Neural progenitor cell (in vitro differentiated cells): ENCODE measurements at places on chromosomes 7 and 10.

DNA sequence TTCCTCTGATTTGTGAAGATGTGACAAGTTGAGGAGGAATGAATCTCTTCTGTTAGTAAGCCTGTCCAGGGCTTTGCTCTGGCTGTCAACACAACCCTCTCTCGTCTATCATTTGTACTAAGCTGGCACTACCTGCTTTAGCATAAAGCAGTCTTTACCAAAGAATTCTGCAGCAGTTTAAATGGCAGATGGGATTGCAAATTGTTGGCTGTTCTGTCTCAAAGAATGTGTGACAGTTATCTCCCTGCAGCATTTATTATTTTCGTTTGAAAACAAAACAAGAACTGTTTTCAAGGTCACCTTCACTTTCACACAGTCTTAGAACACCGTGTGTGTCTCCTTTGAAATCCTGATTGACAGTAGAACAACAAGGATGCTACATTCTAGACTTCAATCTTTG is 4.8 kb upstream of the LAMB1 start:
- no peak for DNase-seq

DNA sequence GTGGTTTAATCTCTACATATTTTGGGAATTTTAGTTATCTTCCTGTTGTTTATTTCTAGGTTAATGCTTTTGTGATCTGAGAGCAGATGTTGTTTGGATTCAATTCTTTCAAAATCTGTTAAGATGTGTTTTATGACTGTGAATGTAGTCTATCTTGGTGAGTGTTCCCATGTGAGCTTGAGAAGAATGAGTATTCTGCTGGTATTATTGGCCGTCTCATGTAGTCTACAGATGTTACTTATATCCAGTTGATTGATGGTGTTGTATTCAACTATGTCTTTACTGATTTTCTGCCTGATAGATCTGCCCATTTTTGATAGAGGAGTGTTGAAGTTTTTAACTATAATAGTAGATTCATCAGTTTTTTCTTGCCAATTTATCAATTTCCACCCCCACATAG is 141.4 kb upstream of the FOXP2 start:
- no peak for DNase-seq

- DNase-seq = no peak
Observed at GRCh38 chr10:63496561-63496960, 24.6 kb upstream of the REEP3 start.

DNA sequence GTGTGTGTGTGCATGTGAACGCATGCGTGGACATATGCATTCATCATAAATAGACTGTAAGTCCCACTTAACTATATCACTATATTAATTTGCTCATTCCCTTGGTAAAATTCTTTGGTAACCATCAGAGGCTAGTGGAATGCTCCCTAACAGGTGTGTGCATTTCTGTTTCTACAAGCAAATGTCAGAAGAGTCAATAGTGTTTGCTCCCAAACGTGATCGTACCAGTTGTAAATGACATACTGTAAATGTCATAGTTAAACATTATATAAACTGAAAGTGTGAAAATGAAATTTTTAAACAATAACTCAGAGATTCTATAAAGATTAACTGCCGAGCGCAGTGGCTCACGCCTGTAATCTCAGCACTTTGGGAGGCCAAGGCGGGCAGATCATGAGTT is 94.6 kb downstream of the ANLN start:
- DNase-seq = no peak

GRCh38 chr10:59895629-59896116 is 10.7 kb downstream of the CCDC6 start:
- no peak for DNase-seq
